ENCODE measurements at places on chromosomes 16 and 17.

- no peak for DNase-seq
Observed at GRCh38 chr16:84182680-84183571, 3.9 kb downstream of the TAF1C start.

DNA sequence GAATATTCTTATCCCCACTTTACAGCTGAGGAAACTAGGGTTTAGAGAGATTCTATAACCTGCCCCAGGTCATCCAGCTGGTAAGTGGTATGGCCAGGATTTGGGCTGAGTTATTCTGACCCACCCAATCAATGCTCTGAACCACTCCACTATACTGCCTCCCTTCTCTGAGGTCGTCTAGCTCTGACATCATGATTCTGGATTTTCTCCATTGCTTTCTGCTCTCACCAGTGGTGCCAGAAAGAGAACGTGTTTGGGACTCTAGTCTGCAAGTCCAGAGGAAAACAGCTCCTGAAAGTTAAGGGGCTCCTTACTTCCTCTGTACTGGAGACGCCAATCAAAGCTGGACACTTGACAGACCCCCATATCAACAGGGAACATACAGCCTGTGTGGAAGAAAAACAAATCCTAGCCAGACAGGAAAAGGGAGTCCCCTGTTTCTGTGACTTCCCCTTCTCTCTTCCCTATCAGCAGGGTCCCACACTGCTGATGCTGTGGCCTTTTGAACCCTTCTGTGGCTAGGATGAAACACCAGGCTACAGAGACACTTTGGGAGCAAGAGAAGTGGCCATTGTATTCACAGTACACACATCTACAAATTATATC is 6.0 kb upstream of the EZH1 start:
- DNase-seq: no peak

DNA sequence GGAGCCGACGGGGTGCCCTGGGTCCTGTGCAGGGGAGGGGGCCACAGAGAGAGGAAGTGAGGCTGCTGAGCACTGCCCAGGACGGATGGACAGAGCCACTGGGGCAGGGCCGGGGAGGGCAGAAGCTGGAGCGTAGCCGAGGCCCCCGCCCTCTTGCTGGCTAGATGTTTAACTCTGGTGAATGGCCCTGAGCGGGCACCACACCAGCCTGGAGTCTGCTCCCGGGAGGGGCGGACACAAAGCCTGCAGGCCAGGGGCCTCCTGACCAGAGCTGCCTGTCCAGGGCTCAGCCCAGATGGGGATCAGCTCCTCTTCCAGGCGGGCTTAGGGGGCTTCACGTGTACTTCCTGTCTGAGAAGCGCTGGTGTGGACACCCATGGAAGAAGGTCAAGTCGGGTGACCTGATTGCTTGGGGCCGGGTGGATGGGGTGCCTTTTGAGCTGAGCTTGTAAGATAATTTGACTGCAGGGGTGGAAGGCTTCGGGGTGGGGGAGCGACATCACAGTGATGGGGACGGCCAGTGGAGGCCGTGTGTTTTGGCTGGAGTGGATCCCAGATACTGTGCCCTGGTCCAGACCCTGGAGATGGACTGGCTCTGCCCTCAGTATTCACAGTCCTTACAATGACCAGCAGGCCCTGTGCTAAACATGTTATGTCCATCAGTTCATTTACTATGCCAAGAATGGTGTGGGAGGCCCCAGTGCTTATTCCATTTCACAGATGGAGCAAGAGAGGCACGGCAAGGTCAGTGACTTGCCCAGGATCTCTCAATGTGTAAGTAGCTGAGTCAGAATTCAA is 33.7 kb upstream of the CIBAR2 start:
- DNase-seq: no peak

DNA sequence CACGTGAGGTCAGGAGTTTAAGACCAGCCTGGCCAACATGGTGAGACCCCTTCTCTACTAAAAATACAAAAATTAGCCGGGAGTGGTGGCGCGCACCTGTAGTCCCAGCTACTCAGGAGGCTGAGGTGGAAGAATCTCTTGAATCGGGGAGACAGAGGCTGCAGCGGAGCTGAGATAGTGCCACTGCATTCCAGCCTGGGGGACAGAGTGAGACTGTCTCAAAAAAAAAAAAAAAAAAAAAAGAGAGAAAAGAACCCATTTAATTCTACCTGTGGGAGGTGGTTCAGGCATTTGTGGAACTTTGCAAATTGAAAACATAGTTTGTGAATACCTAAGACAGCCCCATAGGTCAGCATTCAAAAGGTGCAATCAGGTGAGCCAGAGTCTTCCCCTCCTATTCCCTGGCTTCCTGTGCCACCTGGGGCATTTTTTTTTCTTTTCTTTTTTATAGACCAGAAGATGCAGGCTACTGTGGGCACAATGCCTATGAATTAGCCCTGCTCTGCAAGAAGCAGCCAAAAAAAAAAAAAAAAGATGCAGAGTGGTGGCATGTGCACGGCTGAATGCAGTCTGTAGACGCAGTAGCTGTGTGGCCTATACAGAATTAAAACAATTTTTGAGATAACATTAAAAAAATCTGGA is 9.1 kb upstream of the SOCS3 start:
- no peak for DNase-seq

GRCh38 chr17:60311936-60312335 is 80.0 kb downstream of the USP32 start:
- peak; percentile 44 for DNase-seq

GRCh38 chr17:38611070-38611786 is 5.5 kb upstream of the SRCIN1 start:
- DNase-seq: no peak

GRCh38 chr16:84847564-84848355 is 28.0 kb downstream of the CRISPLD2 start:
- DNase-seq: no peak

GRCh38 chr16:31083081-31083480 is 5.7 kb downstream of the PRSS53 start:
- no peak for DNase-seq

DNA sequence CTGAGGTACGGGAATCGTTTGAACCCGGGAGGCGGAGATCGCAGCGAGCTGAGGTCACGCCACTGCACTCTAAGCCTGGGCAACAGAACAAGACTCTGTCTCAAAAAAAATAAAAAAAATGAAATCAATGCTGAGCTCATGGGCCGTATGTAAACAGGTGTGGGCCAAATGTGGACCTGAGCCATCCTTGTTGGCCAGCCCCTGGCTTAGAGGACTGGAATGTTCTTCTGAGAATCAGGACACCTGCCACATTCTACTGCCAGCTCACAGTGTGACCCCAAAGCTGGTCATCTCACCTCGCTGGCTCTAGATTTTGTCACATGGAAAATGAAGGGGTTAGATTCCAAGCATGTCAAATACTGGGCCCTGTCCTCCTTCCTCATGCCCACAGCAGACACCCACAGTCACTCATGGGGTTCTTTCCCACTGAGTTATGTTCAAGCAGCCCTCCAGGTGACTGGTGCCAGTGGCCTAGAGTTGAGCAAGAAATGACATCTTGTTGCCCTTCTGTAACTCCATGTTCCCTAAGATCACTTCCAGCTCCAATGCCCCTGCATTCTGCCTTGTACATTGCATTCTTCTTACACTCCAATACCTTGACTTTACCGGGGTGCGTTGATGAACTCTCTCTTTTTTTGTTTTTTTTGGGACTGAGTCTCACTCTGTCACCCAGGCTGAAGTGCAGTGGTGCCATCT is 110.6 kb downstream of the ABCC1 start:
- DNase-seq: no peak

DNA sequence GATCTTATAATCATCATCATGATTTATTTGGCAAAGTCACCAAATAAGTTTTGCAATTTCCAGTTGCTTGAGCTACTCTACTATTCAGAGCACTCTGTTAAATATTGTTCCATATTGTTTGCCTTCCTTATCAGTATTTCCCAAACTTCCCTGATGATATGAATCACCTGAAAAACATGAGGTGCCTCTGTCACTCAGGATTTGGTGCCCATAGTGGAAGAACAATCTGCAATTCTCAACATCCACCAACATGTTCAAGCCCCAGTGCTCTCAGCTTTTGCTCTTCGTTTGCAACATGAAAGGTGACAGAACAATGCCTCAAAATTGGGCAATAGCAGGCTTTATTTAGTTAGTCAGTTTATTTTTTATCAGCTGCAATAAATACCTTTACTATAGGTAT is 28.6 kb upstream of the WSB1 start:
- DNase-seq: no peak

- no peak for DNase-seq
Observed at GRCh38 chr17:38898812-38899348, 26.5 kb upstream of the LASP1NB start.

DNA sequence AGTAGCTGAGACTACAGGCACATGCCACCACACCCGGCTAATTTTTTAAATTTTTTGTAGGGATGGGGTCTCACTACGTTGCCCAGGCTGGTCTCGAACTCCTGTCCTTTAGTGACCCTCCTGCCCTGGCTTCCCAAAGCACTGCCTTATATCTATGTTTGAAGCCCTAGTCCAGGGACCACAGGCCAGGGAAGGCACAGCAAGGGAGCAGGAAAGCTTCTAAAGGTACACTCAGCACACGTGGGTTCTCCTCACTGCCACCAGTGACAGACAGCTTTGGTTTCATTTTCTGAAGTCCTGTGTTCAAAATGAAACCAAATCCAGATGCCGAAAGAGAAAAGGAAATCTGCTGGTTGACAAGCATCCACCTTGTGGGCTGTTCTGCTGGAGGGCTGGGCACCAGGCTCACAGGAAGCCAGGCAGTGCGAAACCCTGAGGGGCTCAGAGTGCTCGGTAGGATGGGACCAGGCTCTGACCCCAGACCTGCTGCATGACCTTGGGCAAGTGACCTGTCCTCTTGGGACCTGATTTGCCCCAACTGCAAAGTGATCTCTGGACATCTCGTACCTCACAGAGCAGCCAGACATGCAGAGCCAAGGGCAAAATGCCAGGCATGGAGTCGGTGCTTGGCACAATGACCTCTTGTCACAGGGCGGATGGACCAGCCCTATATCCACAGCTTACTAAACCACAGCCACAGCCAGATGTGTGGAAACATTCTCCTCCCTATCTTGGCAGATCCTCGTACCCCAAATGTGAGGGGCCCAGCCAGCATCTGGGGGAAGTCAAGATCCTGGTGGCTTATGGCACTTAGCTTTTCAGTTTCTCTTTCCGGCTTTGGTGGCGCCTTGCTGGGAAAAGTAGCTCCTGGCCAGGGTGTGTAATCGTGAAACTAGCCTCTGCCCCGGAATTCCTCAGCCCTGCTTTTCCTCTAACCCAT is 2.8 kb upstream of the SOCS1 start:
- no peak for DNase-seq

GRCh38 chr16:3745751-3746355 is 28.5 kb upstream of the TRAP1 start:
- DNase-seq: no peak

DNA sequence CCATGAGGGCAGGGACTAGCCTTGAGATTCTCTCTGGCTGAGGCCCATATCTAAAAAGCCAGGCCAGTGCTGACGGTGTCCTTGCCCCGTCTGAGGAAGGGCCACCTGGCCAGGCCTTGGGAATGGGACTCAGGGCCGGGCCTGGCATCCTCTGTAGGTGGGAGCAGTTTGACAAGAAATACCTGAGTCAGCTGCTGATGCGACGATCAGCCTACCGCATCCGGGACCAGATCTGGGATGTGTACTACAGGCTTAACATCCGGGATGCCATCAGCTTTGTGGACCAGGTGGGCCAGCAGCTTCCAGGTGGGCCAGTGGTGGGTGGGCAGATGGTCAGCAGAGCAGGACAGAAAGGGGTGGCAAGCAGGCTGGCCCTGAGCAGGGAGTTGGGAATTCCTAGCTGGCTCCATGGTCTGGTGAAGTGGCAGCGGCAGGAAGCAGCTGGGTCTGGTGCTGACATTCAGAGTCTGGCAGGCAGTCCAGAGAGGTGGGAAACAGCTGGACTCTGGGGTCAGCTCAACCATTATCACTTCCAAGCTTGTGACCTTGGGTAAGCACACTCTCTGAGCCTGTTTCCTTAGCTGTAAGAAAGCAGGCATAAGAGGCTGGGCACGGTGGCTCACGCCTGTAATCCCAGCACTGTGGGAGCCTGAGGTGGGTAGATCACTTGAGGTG is 9.5 kb downstream of the SLC9A5 start:
- DNase-seq: no peak

GRCh38 chr17:40174514-40174913 is 2.8 kb upstream of the RAPGEFL1 start:
- DNase-seq: no peak

- DNase-seq: no peak
Observed at GRCh38 chr17:78305801-78306200, 54.1 kb downstream of the SOCS3 start.

DNA sequence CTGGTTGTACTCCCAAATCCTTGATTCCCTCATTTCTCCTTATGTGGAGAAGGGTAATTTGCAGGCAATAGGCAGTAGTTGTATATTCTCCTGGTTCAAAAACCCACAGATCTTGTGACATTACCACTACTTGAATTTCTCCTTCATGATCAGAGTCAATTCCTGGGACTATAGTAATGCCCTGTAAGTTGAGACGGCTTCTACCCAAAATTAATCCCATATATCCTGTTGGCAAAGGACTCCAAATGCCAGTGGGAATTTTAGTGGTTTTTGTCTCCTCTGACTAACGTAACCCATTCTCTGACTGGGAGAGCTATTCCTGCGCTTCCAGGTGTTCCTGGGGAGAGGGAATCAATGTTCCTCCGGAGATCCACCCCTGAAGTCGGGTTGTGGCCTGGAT is 11.6 kb upstream of the ZNF689 start:
- DNase-seq: peak; percentile 41

DNA sequence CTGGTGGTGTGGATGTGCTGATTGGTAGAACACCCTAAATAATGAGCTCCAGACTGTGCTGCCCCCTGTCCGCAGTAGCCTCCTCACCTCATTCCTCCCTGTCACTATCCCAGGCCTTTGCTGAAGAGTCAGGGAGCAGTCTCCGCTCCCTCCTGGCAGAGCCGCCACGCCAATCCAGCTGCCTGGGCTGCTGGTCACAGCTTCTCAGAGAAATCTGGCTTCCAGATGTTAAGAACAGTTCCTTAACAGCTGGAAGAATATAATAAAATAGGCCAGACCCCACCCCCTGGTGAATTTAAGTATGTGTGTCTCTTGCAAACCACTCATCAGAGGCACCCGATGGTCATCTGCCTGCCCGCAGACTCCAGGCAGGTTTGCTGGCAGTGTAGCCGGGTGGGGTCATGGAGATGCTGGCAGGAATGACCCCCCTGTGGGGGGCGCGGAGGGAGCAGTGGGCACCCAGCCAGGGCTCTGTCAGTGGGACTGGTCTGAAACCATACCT is 161.0 kb downstream of the CCDC182 start:
- no peak for DNase-seq

DNA sequence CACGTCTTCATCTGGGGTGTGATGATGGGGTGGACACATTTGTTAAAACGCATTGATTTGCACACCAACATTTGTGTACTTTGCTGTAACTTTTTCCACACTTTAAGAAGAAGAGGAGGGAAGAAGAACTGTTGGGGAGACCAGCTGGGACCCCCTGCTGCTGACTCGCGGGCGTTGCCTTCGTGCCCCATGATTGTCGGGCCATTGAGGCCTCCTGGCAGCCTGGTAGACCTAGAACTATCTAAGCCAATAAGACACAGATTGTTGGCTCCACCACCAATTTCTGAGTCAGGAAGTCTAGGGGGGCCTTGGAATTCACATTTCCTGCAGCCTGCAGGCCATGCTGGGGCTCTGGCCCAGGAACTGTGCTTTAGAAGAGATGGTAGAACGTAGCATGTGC is 105.5 kb downstream of the TNFRSF13B start:
- DNase-seq: no peak
